PC-9 (cell line): ENCODE measurements at places on chromosomes 11 and 22. TPM values are rescaled to one million over a fixed set of nuclear protein-coding genes. Genes with fewer than 3 reads are reported as not detected.
A peak's percentile ranks its signal among the peaks of the same experiment; 100 is the strongest.

DNA sequence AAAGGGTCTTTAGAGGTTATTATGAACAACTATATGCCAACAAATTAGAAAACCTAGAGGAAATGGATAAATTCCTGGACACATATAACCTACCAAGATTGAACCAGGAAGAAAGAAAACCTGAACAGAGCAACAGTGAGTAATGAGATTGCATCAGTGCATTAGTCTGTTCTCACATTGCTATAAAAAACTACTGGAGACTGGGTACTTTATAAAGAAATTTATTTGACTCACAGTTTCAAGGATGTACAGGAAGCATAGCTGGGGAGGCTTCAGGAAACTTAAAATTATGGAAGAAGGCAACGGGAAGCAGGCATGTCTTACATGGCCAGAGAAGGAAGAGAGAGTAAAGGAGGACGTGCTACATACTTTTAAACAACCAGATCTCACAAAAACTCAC, 70.8 kb upstream of the GNAZ start:
- no peaks in the 10 kb centered on the region for H3K36me3 ChIP-seq
- H3K4me3 ChIP-seq = no peak overlapping the region
- no peaks in the 10 kb centered on the region for H3K4me1 ChIP-seq
- no peak overlapping the region for H3K27ac ChIP-seq
- H3K27me3 ChIP-seq = peaks cover 3% of the 10 kb centered on the region; the same call in 1 of the 2 replicates
- DNase-seq = no peak

- H3K27ac ChIP-seq = no peak overlapping the region
- no peak for DNase-seq
- H3K27me3 ChIP-seq = no peaks in the 10 kb centered on the region
- H3K4me1 ChIP-seq = no peaks in the 10 kb centered on the region
Observed at GRCh38 chr11:98895936-98896335, 124.8 kb upstream of the CNTN5 start.

Gene KIAA1671
- total RNA-seq = 44.3 and 47.7 TPM in 2 replicates

Gene GPR83
- total RNA-seq = not detected in 2 replicates

DNA sequence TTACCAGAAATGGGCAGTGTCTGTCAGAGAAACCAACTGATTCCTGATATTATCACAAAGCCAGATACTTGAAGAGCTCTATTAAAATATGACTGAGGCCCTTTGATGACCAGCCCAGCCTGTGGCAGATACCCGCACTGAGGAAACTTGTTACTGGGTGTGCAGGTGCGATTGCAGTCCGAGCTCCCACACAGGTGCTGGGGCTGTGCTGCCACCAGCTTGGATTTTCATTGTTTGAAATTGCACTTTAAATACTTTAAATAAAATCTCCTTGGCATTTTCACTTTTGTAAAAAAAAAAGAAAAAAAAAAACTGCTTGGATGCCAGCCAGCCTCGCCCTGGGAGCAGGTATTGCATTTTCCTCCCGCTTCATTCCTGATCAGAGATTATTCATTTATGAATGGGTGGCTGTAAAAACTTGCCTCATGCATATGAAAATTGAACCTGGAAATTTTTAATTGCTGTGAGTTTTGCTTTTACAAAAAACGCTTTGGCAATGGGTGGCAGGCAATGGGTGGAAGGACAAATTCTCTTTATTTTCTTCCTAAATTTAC, 21.2 kb downstream of the EHF start:
- no peaks in the 10 kb centered on the region for H3K27me3 ChIP-seq
- peak overlapping the region; percentile 84 for H3K27ac ChIP-seq
- H3K36me3 ChIP-seq = peaks cover 56% of the 10 kb centered on the region
- H3K4me3 ChIP-seq = peak overlapping the region; percentile 38; the same call in 1 of the 2 replicates

DNA sequence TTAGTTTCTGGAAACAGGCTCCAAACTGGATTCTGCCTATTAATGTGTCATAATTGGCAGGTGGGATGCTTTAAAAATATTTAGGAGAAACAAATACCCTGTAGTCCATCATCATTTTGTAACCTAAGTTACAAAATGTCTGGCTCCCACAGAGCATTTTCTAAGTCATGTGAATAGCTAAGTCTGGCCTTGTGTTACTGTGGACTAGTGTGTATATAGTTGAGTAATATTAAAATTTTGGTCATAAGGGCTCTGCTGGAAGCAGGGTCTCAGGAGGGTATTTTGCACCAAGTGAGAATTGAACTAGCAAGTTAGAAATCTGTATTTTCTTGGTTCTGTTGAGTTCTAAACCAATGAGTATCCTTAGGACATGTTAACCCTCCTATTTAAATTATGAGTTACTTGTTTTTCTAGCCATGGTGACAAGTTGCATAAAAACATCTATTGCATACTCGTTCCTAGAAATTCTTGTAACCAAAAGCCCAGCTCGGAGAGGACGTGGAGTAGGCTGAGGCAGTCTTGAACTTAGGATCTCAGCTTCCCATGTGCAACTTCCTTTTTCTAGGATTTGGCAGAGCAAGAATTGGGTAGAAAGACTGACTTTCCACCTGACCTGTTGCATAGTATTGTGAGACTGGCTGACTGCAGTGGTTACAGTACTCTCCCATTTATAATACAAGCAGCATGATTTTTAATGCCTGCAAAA, 5.4 kb downstream of the PTPMT1 start:
- H3K4me3 ChIP-seq = no peak overlapping the region
- H3K36me3 ChIP-seq = peaks cover 27% of the 10 kb centered on the region
- no peak for DNase-seq
- H3K27ac ChIP-seq = no peak overlapping the region
- no peaks in the 10 kb centered on the region for H3K27me3 ChIP-seq

GRCh38 chr11:68978931-68979594, 1.7 kb downstream of the MRGPRD start:
- H3K36me3 ChIP-seq = no peaks in the 10 kb centered on the region
- H3K27ac ChIP-seq = no peak overlapping the region
- H3K4me1 ChIP-seq = no peaks in the 10 kb centered on the region
- H3K4me3 ChIP-seq = no peak overlapping the region
- no peak for DNase-seq

Gene OR10A3
- not detected in 2 replicates for total RNA-seq

DNA sequence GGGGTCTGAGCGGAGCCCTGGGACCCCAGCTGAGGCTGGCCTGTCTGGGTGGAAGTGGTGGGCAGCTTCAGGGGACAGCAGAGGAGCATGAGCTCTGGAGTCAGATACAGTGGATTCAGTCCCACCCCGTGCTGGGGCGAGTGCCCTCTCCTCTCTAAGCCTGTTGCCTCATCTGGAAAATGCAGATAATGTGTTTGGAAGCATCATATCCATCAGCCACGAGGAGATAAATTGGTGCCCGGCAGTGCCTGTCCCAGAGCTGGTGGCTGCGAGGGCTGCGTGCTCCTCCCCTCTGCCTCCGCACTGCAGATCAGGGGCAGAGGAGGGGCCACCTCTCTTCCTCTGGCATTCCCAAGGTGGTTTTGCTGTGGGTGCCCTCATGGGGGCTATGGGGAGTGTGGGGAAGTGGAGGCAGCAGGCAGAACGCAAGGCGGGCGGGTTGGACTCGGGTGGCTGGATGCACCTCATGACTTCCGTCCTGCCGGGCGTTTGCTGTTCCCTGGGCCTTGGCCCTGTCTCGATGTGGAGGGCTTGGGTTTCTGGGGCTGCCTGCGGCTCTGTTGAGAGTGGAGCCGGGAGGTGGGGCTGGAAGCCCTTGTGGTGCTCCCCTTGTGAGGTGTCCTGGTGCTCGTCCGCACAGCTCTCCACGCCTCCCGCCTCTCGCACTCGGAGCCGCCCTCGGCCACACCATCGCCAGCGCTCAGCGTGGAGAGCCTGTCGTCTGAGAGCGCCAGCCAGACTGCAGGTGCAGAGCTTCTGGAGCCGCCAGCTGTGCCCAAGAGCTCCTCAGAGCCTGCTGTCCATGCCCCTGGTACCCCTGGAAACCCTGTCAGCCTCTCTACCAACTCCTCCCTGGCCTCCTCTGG, 20.9 kb downstream of the MICALL1 start:
- H3K36me3 ChIP-seq = peaks cover 29% of the 10 kb centered on the region; the same call in 1 of the 2 replicates
- DNase-seq = no peak
- H3K4me1 ChIP-seq = no peaks in the 10 kb centered on the region
- no peaks in the 10 kb centered on the region for H3K27me3 ChIP-seq
- H3K4me3 ChIP-seq = no peak overlapping the region

Gene SLN
- not detected in 2 replicates for total RNA-seq

Gene HTR3A
- not detected in 2 replicates for total RNA-seq

GRCh38 chr22:37519268-37520195, at the start of gene CARD10:
CARD10 (minus strand) TSS chr22:37519415; CDS start chr22:37519200, 215 bp downstream.
- H3K27ac ChIP-seq = no peak within 1 kb of the TSS
- H3K27me3 ChIP-seq = no peaks in the 10 kb centered on the region
- peak within 1 kb of the TSS; percentile 76 for H3K4me3 ChIP-seq
- DNase-seq = no peak

DNA sequence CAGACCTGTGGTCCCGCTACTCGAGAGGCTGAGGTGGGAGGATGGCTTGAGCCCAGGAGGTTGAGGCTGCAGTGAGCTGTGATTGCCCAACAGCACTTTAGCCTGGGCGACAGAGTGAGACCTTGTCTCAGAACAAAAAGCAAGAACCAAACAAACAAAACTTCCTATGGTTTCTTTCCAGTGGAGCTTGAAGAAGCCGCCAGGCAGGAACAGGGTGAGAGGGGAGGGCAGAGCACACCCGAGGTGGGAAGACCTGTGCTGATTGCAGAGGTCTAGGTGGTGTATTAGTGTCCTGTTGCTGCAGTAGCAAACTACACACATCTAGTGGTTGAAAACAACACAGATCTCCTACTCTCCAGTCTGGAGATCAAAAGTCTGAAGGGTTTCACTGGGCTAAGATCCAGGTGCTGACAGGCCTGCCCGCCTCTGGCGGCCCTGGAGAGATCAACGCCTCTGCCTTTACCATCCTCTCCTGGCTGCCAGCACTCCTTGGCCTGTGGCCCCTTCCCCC, 10.5 kb downstream of the ARHGEF17 start:
- no peaks in the 10 kb centered on the region for H3K27me3 ChIP-seq
- H3K4me1 ChIP-seq = 0 out of 2 replicates have a peak, but pooled peaks cover 11% of the 10 kb centered on the region
- no peak overlapping the region for H3K4me3 ChIP-seq
- no peak for DNase-seq
- H3K36me3 ChIP-seq = no peaks in the 10 kb centered on the region

Gene CST6
- 52.0 and 58.5 TPM in 2 replicates for total RNA-seq

- no peak for DNase-seq
- no peak overlapping the region for H3K27ac ChIP-seq
- H3K36me3 ChIP-seq = no peaks in the 10 kb centered on the region
- H3K27me3 ChIP-seq = peaks cover 42% of the 10 kb centered on the region
- H3K4me1 ChIP-seq = no peaks in the 10 kb centered on the region
Observed at GRCh38 chr11:126653040-126653439, 297.6 kb downstream of the ST3GAL4 start.

- no peak overlapping the region for H3K4me3 ChIP-seq
- H3K36me3 ChIP-seq = no peaks in the 10 kb centered on the region
- DNase-seq = no peak
- H3K27me3 ChIP-seq = peaks cover 2% of the 10 kb centered on the region; the same call in 1 of the 2 replicates
Observed at GRCh38 chr11:118295815-118296454, 8.6 kb upstream of the CD3E start.

DNA sequence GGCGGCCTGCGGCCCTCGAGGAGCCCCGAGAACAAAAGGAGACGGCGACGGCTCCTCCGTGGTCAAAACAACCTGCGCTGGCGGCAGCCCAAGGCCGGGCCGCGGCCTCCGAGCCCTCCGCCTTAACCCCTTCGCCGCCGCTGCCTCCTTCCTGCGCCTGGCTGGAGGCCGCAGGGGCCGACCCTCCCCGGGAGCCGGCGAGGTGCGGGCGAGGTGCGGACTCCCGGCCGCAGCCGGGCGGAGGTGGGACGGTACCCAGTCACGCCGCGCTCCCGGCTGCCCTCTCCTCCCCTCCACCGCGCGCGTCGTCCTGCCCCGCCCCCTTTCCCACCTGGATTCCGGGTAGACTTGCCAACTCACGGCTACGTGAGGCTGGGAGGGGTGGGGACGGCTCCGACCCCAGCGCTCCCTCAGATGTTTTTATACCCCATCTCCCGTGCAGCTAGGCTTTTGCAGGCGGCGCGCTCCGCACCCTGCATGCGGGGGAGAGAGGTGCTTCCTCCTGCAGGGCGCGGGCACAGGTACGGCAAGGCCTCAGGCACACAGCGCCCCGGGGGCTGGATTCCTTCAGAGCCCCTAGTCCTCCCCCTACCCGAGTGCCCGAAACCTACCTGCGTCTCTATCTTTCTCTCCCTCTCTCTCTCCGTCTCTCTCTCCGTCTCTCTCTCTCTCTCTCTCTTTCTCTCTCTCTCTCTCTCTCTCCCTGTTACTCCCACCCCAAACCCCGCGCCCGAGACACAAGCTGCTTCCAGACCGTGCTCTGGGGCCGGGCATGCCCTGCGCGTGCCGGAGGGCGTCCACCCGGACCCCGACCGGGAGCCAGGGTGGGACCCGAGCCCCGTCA, 2.0 kb downstream of the PDGFB start:
- H3K4me1 ChIP-seq = peaks cover 41% of the 10 kb centered on the region
- H3K27ac ChIP-seq = peak overlapping the region; percentile 74
- peak; percentile 78 for DNase-seq

Gene SPTBN2
- total RNA-seq = 51.0 and 66.8 TPM in 2 replicates

- no peak overlapping the region for H3K27ac ChIP-seq
- no peaks in the 10 kb centered on the region for H3K36me3 ChIP-seq
- no peak overlapping the region for H3K4me3 ChIP-seq
- H3K4me1 ChIP-seq = no peaks in the 10 kb centered on the region
- H3K27me3 ChIP-seq = no peaks in the 10 kb centered on the region
Observed at GRCh38 chr11:90448256-90448655, 225.4 kb upstream of the CHORDC1 start.

Gene SYT13
- total RNA-seq = not detected in 2 replicates

Gene UBQLNL
- total RNA-seq = 0.15 TPM in 1 of 2 replicates, not detected in the other

Gene VPREB1
- total RNA-seq = not detected in 2 replicates

Gene YPEL1
- total RNA-seq = 5.2 and 8.3 TPM in 2 replicates

DNA sequence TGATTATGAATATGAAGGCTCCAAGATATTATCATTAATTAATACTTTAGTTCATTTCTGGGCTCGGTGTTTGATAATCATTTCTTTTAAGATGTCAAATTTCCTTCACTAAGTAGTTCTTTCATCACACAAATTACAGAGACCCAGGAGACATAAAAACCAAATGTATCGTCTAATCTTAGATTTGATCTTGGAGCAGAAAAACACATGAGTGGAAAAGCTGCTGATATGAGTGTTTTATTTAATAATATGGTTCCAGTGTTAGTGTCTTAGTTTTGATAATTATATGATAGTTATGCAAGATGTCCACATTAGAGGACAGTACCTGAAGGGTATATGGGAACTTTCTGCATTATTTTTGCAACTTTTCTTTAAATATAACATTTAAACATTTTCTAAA, 494.5 kb upstream of the RAG2 start:
- no peak overlapping the region for H3K4me3 ChIP-seq
- no peak overlapping the region for H3K27ac ChIP-seq
- H3K4me1 ChIP-seq = no peaks in the 10 kb centered on the region
- H3K36me3 ChIP-seq = no peaks in the 10 kb centered on the region
- H3K27me3 ChIP-seq = no peaks in the 10 kb centered on the region

DNA sequence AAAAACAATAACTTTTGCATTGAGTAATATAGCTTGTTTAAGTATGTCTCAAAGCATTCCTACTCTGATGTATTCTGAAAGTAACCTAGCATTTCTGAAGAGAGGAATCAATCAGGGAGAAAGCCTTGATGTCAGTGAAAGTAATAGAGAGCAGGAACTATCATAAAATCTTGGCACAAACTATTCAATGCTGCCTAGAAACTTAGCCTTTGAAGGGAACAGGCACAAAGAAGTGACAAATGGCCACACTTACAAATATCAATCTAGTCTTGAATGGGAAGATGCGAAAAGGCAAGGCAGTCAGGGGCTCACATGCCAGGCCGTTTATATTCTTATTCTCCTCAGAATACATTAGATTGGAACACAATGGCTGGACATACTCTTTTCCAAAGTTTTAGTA, 576.5 kb upstream of the ANO3 start:
- DNase-seq = no peak
- no peaks in the 10 kb centered on the region for H3K36me3 ChIP-seq
- no peaks in the 10 kb centered on the region for H3K27me3 ChIP-seq
- H3K27ac ChIP-seq = no peak overlapping the region

- peaks cover 32% of the 10 kb centered on the region for H3K4me1 ChIP-seq
- H3K27ac ChIP-seq = no peak overlapping the region
- H3K4me3 ChIP-seq = no peak overlapping the region
Observed at GRCh38 chr11:8714622-8715225, 32.1 kb downstream of the RPL27A start.
